ENCODE measurements at places on chromosomes 1 and 21. TPM values are rescaled to one million over a fixed set of nuclear protein-coding genes. Genes with fewer than 3 reads are reported as not detected.

DNA sequence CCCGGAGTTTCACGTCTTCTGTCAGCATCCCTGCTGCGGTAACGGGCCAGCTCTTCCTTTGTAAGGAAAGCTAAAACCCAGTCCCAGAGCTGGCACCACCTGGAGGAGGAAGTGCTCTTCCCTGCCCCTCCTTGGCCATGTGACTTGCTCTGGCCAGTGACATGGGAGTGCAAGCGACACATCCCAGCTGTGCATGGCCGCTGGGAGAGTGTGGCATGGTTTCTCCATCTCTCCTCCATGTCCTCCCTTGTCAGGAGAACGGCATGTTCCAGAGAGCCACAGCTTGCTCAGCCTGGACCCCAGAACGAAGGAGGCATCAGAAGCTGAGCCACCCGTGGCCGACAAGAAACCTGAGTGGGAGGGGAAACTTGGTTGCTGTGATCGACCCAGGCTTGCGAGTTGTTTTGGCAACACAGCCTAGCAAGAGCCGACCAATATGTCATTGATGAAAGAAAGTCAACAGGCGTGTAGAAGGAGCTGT, 2.7 kb upstream of the PRXL2B start:
- no peak for DNase-seq

GRCh38 chr1:26791148-26791547, 3.4 kb downstream of the PIGV start:
- DNase-seq, result no peak

DNA sequence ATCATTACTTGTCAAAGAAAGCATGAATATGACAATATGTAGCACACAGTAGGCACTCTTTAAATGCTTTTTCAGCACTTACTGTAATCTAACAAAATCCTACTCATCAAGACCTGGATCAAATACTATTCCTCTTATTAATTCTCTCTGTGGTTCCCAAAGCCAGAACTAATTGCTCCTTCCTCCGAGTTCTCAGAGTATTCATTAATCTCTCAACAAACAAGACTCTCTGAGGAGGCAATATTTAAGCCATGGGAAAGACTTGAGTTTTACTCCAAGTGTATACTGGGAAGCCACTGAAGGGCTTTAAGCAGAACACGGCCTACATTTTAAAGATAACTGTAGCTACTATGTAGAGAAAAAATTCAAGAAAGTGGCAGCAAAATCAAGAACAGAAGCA, 79.7 kb downstream of the ENAH start:
- DNase-seq, result no peak

DNA sequence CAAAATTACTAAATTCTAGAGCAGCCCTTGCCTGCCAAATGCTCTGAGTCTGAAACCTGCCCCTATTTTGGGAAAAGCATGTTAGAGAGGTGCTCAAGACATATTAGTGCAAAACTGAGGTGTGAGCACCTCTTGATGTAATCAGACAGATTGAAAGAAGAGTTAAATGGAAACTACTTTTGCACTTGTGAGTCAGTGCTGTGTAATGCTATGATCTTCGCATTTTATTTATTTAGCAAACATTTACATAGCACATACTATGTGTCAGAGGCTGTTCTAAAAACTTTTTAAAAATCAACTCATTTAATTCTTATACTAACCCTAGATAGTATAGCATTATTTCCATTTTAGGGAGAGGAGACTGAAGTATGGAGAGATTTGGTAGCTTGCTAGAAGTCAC, 138.1 kb downstream of the ELAVL4 start:
- no peak for DNase-seq

DNA sequence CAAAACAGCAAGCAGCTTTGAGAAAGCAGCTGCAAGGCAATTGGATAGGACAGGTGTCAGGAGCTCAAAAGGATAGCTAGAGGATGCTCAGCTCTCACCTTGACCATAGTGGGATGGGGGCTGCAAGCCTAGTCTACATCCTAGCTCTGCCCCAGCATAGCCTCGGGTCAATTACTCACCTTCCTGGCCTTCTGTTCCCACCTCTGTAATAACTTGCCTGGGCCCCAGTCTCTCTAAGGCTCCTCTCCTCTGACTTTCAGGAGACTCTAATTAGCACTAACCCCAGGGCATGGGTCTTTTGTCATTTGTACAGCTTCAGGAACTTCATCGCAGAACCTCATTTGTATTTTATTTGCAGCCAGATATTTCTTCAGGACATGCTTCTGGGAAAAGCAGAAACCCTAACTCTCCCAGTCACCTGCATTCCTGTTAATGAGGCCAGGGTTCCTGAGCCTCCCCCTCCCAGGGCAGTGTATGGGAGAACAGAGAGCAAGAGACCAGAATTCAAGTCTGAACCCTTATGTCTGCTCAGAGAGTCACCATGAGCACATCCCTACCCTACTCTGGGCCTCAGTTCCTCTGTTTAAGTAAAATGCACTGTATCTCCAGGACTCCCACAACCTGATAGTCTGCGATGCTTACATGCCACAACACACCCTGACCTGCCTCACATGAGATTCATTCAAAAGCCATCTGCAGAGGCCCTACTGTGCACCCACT, 108.1 kb downstream of the MATN1 start:
- no peak for DNase-seq

DNA sequence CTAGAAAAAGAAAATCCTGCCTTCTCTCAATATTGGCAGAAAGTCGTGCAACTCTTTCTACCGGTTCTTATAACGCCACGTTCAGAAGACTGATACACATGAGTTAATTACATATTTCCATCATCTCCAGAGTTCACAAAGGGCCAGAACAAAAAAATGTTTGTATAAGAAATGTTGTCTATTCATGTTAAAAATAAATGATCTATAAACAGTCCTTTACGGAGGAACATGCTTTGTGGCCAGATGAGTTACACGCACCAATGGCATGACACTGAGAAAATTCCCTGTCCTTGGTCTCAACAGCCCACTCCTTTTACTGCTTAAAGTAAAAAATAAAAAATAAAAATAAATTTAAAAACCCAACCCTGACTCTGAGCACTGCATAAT, 29.5 kb downstream of the C2CD2 start:
- no peak for DNase-seq

OPN3 gene
- total RNA-seq, result 23.6 TPM

CFHR3 gene
- total RNA-seq, result 0.21 TPM

DNA sequence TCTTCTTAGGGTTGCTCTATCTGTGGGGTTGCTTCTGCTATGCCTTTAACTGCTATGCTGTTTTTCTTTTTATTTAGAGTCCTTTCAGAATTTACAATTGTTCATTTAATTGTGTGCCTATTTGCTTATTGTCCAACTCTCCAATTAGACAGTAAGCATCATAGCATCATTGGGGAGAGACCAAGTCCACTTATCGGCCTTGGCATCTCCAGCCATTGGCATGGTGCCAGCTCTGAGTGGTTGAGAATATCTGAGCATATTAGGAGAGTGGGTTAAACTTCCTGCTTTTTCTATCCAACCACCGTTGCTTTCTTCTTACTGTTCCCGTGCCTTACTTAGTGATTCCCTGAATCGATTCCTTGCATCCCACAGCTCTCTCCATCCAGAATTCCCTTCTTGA, 535.0 kb downstream of the AJAP1 start:
- no peak for DNase-seq

GRCh38 chr1:61477301-61477700, 247.6 kb downstream of the TM2D1 start:
- DNase-seq, result no peak

DNA sequence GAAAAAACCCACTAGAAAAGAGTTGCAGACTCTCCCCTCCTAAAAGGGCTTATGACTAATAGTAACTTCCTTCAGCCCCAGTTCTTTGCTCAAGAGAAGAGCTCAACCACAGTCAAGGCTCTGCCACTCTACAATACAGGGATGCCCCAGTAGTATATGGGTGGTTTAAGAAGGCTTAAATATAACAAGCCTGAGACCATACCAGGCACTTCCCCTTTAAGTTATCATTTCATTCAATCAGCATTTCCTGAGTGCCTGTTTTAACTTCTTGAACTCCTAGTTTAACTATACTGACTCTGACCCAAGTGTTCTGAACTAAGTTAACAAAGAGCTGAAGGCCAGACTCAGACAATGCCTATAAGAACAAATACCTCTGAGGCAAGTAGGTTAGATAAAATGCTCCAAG, 19.8 kb downstream of the PRPF38A start:
- no peak for DNase-seq

GRCh38 chr1:115991909-115992308, 15.6 kb downstream of the SLC22A15 start:
- no peak for DNase-seq

DNA sequence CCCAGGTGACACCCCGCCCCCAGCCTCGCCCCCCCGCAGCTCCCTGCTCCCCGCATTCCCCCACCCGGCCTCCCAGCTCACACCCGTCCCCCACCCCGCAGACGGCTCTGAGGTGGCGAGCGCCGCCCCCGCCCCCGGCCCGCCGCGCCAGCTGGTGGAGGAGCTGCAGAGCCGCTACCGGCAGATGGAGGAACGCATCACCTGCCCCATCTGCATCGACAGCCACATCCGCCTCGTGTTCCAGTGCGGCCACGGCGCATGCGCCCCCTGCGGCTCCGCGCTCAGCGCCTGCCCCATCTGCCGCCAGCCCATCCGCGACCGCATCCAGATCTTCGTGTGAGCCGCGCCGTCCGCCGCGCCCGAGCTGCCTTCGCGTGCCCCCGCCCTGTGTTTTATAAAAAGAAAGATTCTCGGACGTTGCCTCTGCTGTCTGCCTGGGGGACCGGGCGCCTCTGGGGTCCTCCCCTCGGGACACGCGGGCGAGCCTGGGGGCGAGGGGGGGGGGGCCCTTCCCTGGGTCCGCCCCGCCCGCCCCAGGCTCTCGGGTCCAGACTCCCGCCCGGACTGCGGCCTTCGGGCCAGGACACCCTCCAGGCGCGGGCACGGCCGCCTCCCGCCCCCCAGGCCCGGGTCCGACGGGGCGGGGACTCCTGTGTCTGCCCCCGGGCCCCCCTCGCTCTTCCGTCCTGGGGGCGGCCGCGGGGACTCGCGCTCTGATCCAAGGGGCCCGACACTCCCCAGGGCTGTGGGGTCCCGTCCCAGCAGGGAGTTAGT, 1.6 kb upstream of the MMP23B start:
- DNase-seq, result no peak

EDARADD gene
- total RNA-seq, result not detected

FMO2 gene
- not detected for total RNA-seq

GUCA2A gene
- not detected for total RNA-seq

TMPRSS15 gene
- total RNA-seq, result 0.05 TPM

- DNase-seq, result no peak
Observed at GRCh38 chr1:16925635-16926490, 4.1 kb downstream of the CROCC start.

DNA sequence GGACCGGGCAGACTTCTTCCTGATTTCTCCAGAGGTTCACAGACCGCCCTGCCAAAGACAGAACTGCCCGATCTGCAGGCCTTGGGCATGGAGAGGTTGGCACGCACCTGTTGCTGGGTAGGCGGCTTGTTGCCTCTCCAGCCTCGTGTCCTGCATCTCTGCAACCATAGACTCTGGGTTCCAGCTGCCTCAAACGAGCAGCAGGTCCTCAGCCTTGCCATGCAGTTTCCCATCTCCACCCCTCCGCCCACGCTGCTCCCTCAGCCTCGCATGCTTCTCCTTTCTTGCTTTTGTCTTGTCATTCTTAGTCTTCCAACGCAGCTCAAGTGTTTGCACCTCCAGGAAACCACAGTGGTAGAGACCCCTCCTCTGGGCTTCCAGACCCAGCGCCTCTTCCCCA, 126.2 kb downstream of the LACTBL1 start:
- DNase-seq, result no peak

DNA sequence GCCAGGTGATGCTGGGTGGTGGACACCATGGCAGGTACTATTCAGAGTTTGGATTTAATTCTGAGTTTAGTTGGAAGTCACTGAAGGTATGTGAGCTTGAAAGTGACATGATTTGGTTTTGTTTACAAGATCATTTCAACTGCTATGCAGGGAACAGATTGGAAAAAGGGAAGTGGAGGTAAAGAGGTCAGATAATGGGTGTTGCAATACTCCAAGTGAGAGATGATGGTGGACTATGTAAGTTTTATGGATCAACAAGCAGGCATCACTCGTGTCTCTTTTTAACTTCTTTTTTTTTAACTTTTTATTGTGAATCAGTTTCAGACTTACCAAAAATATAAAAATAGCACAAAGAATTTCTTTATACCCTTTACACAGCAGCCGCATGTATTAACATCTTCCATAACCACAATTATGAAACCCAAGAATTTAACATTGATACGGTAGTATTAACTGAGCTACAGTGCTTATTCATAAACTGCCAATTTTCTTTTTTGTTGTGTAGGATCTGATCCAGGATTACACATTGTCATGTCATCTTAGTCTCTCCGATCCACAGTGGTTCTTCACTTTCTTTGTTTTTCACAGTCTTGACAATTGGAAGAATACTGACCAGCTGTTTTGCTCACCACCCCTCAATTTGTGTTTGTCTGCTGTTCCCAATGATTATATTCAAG, 24.9 kb upstream of the NHLH2 start:
- DNase-seq, result peak; percentile 61

- no peak for DNase-seq
Observed at GRCh38 chr1:212364985-212365384, 49.7 kb downstream of the PACC1 start.

- DNase-seq, result no peak
Observed at GRCh38 chr1:77048615-77049005, 170.6 kb downstream of the PIGK start.

PDZK1IP1 gene
- total RNA-seq, result not detected

DNA sequence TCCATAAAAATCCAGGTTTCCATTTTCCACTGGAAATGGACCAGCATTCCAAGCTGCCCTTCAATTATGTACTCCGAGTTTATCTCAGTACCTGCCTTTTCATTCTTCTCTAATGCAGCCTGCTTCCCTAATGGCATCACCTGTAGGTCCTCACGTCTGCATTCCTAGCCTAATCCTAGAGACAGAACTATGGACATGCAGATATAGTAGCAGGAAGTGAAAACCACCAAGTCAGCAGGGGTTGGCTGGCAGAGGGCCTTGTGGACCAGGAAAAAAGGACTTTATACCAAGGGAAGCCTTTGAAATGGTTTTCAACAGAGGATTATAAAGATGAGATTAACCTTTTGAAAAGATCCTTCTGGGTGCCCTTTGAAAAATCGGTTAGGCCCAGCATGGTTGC, 135.7 kb upstream of the L1TD1 start:
- DNase-seq, result no peak

PTPN22 gene
- 2.0 TPM for total RNA-seq

DNA sequence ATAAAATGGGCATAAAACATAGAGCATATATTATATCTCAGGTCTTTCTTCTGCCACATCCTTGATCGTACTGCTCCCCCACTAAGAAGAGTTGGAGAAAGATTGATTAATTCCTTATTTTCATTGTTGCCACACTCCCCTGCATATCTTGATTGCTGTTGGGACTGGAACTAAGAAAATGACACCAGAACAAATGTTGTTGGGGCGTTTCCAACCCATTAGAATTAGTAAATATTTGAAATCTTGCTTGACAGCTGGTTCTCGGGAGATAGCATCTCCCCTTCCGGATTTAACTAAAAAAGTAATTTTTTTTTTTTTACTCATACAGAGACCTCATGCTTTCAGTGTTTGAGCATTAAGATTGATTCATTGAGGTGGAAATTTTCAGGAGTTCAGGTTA, 493.0 kb upstream of the PLXNA2 start:
- DNase-seq, result no peak

GFI1 gene
- 0.29 TPM for total RNA-seq

- DNase-seq, result no peak
Observed at GRCh38 chr1:29162025-29162424, 19.7 kb downstream of the SRSF4 start.
